Cortex of kidney (tissue), 1 donor: ENCODE measurements at places on chromosomes 5 and 9.

GRCh38 chr5:101942321-101942882 lies 353.7 kb downstream of the SLCO4C1 start:
- no peak for DNase-seq

DNA sequence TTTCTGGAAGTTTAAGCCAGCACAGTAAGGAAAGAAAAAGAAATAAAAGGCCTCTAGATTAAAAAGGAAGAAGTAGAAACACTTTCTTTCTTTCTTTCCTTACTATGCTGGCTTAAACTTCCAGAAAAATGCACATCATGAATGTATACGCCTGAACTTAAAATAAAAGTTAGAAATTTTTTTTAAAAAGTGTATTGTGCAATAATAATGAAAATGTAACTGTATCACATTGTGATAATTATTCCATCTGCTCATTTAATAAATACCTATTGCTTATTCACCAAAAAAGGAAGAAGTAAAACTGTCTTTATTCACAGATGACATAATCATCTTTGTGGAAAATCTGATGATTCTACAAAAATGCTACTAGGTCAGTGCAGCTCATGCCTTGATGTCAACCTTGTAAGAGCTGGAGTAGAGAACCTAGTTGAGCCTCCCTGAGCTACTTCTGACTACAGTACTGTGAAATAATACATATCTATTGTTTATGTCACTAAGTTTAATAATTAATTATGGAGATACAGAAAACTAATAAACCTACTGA lies 49.4 kb downstream of the MCTP1 start:
- DNase-seq: no peak

GRCh38 chr5:142472306-142472951 lies 147.6 kb upstream of the SPRY4 start:
- no peak for DNase-seq

GRCh38 chr9:107569174-107569573 lies 79.6 kb upstream of the KLF4 start:
- DNase-seq: no peak

- no peak for DNase-seq
These were observed 149.7 kb downstream of the ESM1 start for GRCh38 chr5:54835647-54836046.

DNA sequence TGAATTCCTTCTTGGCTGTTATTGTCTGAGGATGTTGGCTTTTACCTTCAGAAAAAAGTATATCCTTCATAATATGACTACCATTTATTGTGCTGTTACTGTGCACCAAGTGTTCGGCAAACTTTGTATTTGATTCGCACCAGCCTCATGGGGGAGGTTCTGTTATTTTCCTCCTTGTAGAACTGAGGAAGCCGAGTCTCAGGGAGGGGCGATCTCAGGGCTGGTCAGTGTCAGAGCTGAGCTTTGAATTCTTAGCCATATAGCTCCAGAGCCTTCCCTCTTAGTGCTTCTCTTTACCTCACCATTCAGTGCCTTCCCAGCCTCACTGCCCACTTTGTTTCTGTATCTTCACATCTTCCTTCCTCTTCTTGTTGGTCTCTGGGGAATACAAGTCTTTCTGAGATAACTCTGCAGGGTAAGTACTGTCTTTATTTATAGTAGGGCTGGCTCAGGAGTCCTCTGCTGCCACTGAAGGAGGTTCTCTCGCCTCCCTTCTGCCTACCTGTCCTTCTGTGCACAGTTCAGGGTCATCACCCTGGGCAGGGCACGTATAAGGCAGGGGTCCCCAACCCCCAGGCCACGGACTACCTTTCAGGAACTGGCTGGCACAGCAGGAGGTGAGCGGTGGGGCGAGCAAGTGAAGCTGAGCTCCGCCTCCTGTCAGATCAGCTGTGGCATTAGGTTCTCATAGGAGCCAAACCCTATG lies 48.4 kb downstream of the GALNT10 start:
- no peak for DNase-seq

DNA sequence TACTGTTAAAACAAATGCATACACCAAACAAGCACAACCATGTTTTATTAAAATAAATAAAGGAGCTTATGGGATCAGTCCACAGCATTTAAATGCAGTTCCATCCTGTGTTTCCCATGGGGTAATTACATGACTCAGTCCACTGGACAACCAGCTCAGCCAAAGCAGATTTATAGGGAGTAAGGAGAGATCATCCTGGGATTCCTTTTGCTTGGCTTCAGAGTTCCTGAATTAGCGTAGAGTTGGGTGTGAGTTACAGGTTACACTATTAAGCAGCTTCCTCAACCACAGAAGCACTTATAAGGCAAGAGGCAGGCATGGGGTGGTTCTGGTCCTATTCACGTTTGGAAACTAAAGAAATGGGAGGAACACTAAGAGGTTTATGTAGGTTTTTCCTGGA lies 381.1 kb upstream of the ACTBL2 start:
- no peak for DNase-seq

DNA sequence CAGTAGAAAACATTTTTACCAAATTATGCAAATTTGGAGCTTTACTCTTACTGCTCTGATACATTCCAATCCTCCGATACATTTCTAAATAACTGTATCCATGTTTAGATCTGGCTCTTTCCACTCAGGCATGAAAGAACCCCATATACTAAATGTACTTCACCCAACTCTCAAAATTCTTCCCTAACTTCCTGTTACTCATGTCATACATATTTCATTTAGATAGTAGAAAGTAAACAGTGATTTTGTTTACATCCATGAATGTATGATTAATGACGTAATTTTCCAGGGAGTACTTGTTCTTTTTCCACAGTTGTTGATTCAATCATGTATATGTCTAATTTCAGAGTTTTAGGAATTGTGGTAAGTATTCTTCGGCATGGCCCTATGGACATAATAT lies 1426.5 kb upstream of the C9orf72 start:
- no peak for DNase-seq

DNA sequence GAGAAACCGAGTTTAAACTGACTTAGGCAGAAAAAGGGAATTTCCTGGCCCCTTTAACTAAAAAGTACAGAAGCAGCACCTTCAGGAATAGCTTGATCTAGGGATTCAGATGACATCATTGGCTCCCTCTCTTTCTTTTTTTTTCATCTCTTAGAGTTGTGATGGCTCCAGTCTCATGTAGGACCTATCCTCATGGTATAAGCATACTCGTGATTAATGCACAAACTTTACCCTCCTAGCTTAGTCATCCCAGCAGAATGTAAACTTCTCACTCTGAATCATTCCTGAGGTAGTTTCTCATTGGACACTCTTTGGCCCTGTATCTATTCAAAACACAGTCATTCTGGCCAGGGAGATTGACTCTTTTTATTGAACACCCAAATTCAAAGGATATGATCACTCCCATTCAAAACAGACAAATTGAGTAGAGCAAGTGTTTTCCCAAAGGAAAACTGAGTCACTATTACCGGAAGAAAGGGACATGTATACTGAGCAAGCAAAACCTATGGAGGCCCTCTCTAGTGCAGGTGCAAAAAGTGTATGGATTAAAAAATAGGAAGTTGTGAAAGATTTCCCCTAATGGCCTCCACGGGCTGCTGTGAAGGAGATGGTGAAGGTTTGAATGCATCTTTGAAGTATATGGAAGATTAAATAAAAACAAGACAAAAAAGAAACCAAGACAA lies 27.6 kb upstream of the SMIM23 start:
- no peak for DNase-seq

GRCh38 chr5:120604884-120605283 lies 140.8 kb downstream of the PRR16 start:
- no peak for DNase-seq

GRCh38 chr5:81631124-81631523 lies 119.8 kb downstream of the SSBP2 start:
- no peak for DNase-seq

- no peak for DNase-seq
These were observed 151.3 kb downstream of the CHSY3 start for GRCh38 chr5:130055572-130055971.

- DNase-seq: no peak
These were observed 11.8 kb downstream of the BTNL8 start for GRCh38 chr5:180910735-180911134.

- DNase-seq: no peak
These were observed 71.3 kb downstream of the FRMD3 start for GRCh38 chr9:83466877-83467276.

- no peak for DNase-seq
These were observed 136.3 kb downstream of the MED27 start for GRCh38 chr9:131943351-131943841.

DNA sequence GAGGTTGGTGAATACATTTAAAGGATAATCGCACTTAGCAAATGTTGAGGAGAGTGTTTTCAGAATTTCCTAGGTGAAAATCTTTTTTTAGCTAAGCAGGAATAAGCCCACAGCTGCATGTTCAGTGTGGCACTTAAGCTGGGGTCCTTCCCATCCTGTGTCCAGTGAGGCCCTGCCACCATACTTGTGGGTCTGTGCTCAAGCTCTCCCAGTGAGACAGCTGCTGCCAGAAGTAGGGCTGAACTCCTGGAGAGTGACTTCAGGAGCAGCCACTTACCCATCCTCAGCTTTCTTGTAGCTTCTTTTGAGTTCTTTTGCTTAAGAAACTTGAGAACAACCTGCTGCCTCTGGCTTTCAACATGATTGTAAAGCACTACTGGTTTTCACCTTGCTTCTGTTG lies 110.0 kb upstream of the DHFR start:
- DNase-seq: no peak

DNA sequence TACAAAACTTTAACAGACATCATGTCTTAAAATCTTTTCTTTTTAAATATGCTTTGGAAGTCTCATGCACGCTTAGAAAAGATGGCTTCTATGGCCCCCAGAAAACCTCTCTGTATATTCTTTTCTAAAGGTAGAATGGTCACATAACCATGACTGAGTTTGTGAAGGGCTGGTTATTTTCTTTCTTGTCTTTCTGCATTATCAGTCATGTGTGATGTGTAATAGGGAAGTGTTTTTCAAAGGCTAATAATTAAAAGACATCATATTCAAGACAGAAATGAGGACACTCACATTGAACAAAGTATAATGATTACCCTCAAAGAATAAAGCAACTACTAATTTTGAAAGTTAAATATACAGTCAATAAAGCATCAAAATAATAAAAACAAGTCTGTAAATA lies 253.4 kb downstream of the TRPM3 start:
- no peak for DNase-seq
